Caco-2 (cell line): ENCODE measurements at places on chromosomes 12 and 14. TPM values are rescaled to one million over a fixed set of nuclear protein-coding genes. Genes with fewer than 3 reads are reported as not detected.

Gene SAMD15
- total RNA-seq: 0.82 and 1.5 TPM in 2 replicates

Gene C3AR1
- total RNA-seq: not detected in 2 replicates

Gene FAM90A1
- 0.14 and 0.34 TPM in 2 replicates for total RNA-seq

Gene POTEM
- not detected in 2 replicates for total RNA-seq

Gene AICDA
- total RNA-seq: not detected in 2 replicates
